ENCODE measurements at places on chromosomes 2 and 18.

DNA sequence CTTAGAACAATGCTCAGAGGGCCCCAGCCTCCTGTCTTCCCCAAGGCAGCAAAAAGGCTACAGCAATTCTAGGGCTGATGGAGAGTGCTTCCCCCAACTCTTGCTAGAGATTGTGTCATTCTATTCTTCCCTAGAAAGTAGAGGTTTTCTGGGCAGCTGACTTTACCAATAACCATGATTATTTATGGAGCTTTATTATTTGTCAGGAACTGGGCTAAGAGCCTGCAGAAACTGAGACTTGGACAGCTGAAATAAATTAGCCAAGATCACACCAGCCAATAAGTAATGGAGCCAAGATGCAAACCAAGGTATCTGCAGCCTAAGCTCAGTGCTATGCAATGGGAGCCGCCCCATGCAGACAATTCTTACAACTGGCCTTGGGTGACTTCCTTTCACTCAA, 84.8 kb downstream of the CCBE1 start:
- DNase-seq = peak; percentile 85

- DNase-seq = no peak
Observed at GRCh38 chr2:234289834-234290590, 206.9 kb downstream of the ARL4C start.

DNA sequence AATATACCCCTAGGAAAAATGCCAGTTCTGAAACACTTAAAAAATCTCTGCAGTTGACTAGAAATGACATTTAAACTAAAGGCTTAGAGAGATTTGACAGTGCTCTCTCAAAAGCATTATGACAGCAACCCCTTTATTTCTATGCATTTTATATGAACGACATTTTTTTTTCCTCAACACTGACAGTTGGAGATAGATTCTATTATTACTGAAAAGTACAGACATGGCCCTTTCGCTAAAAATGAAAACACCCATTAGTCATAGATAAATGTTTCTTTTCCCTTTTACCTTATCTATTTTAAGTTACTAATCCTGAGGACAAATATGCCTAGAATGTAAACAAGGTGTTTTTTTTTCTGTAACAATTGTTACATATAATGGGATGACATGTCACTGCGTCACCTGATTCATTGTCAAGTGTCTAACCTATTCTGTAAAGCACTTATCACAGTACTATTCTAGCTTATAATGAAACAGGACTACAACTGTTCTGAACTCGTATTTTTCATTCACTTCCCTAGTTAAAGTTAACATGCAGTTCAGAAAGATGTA, 1169.6 kb upstream of the CRIM1 start:
- DNase-seq = no peak

DNA sequence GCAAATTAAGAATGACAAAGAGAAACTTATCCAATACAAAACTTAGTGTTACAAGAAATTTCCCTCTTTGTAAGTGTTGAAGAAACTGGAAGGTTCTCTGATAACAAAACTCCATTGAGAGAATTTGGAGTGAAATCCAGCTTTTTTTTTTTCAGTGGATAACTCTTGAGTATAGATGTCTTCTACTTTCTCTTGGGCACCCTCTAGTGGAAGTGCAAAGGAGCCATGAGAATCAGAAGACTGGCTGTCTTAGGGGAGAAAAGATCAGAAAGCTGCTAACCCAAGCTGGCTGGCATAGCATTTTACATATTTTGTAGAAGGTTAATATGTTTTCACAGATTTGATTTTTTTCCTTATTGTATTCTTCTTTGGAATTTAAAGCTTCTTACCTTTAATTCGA, 138.8 kb upstream of the SATB2 start:
- DNase-seq = no peak

- peak; percentile 80 for DNase-seq
Observed at GRCh38 chr2:164479460-164479859, 141.8 kb downstream of the GRB14 start.

GRCh38 chr2:41933046-41933420, 114.8 kb upstream of the PKDCC start:
- DNase-seq = peak; percentile 52

DNA sequence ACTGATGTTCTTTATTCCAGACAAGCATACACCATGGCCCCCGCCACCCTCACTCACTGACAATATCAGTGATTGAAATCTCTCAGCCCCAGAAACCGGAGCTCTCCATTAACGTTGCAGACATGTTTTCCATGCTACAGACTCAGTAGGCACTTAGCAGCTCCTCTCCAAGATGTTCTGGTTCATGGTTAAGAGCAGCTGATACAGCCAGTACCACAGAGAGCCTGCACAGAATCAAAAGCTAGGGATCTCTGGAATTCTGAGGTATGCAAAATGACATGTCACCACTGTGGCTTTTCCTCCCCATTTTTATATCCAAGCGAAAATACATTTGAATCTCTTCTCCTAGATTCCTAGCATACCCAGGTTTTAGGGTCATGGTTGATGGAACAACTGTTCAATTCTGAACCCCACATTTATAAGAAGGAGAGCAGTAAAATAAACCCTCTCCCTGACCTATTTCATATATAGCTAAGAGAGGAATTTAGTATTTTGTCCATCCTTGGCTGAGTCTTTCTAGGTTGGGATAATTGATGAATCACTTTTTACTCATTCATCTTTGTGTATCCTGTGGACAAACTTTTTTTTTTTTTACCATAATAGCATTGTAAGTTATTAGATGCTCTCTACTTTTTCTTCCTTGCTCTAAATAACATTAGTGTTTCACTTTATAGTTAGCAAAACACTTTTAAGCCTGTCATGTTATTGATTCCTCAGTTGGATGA, 488.4 kb upstream of the PIK3C3 start:
- DNase-seq = no peak

GRCh38 chr2:134189009-134189720, 64.7 kb upstream of the MGAT5 start:
- no peak for DNase-seq

- no peak for DNase-seq
Observed at GRCh38 chr2:53701221-53701620, 66.4 kb upstream of the CHAC2 start.

GRCh38 chr2:12718015-12718671, 1.4 kb downstream of the TRIB2 start:
- peak; percentile 83 for DNase-seq

DNA sequence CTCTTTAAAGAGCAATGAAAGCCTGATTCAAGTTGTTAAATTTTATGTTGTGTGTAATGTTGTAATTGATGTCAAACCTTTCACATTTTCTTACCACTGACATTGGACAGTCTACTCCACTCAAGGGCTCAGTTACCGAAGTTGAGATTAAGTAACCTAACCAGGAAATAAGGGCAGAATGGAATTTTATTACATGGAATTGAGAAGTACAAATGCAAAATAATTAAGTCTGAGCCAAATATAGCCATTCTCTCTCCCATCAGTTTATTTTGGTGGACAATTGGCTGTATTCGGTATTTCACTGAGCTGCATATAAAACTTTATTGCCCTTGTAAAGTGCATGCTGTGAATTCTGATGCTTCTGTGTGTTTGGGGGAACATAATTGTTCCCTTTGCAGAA, 231.5 kb downstream of the TTC32 start:
- DNase-seq = no peak

- DNase-seq = no peak
Observed at GRCh38 chr18:67363694-67364093, 152.8 kb downstream of the DSEL start.

- DNase-seq = no peak
Observed at GRCh38 chr2:138034536-138034935, 70.3 kb downstream of the HNMT start.

GRCh38 chr2:227545990-227546389, 52.7 kb upstream of the SCYGR2 start:
- no peak for DNase-seq

- no peak for DNase-seq
Observed at GRCh38 chr2:185050804-185051203, 452.5 kb downstream of the ZNF804A start.

- no peak for DNase-seq
Observed at GRCh38 chr18:79504034-79504433, 108.3 kb downstream of the NFATC1 start.

GRCh38 chr2:240449764-240450531, 14.5 kb downstream of the GPC1 start:
- peak; percentile 70 for DNase-seq

- no peak for DNase-seq
Observed at GRCh38 chr2:127535918-127536317, 435 bp downstream of the MYO7B start.

- peak; percentile 85 for DNase-seq
Observed at GRCh38 chr2:95007822-95008221, 17.7 kb upstream of the MAL start.

DNA sequence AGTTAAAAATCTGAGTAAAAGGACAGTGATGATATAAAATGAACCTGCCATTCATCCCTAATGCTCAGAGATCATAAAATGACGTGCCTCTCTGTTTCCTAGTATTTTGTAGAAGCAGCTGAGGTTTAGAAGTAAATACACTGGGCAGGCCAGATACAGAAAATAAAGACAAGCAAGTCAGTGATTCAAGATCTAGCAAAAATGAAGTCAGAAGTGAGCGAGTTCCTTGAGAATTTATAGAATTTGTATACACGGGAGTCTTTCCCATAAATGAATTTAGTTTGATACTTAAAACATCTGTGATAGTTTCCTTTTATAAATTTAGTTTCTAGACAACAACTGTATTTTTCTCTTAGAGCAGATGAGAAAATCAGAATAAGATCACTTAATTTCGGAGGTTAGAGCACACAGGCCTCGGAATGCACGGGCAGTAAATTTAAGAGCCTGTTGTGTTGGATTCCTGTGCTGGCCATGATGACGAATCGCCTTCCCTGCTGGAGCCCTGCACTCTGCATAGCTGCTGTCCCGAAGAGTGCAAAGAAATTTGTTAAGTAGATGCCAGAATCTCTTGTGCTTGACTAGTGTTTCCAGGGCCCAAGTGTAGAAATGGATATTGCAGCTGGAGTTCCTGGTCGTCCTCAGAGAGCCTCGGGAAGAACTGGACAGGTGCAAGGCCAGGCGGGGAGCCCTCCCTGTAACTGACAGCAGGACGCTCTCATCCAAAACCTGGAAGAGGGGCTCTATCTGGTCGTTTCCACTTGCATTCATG, 83.7 kb upstream of the RBM44 start:
- DNase-seq = peak; percentile 59

- DNase-seq = no peak
Observed at GRCh38 chr2:217988840-217989204, 14.0 kb downstream of the TNS1 start.

- peak; percentile 59 for DNase-seq
Observed at GRCh38 chr2:136305517-136306192, 187.7 kb upstream of the CXCR4 start.

DNA sequence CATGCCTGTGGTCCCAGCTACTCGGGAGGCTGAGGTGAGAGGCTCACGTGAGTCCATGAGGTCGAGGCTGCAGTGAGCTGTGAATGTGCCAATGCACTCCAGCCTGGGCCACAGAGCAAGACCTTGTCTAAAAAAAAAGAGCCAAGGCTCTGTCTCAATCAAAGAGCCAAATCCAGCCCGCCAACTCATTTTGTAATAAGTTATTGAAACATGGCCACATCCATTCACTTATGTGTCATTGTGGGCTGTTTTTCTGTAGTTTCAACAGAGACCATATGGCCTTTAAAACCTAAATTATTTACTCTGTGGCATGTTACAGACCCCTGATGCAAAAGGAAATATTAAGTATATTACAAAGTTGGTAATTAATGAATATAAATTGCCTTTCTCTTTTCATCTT, 60.8 kb downstream of the GPR39 start:
- DNase-seq = no peak

GRCh38 chr2:207357216-207357615, 172.5 kb upstream of the CREB1 start:
- DNase-seq = no peak

DNA sequence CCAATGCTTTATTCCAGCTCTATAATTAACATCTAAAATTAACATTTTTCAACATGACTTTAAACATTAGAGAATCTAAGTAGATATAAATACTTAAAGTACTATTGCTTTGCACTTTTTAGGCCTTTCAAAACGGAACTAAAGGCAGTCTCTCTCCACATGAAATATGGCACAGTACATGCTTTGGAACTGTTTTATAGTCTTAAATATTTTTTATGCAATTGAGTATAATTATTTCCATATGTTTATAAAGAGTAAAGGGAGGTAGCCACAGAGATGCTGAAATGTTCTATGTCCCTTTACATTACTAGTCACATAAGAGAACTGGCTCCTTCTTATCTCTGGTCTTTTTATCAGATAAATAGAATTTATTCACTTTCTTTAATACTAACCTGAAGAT, 674.0 kb downstream of the PLCL1 start:
- no peak for DNase-seq

- no peak for DNase-seq
Observed at GRCh38 chr2:192203876-192204275, 9.1 kb upstream of the TMEFF2 start.

DNA sequence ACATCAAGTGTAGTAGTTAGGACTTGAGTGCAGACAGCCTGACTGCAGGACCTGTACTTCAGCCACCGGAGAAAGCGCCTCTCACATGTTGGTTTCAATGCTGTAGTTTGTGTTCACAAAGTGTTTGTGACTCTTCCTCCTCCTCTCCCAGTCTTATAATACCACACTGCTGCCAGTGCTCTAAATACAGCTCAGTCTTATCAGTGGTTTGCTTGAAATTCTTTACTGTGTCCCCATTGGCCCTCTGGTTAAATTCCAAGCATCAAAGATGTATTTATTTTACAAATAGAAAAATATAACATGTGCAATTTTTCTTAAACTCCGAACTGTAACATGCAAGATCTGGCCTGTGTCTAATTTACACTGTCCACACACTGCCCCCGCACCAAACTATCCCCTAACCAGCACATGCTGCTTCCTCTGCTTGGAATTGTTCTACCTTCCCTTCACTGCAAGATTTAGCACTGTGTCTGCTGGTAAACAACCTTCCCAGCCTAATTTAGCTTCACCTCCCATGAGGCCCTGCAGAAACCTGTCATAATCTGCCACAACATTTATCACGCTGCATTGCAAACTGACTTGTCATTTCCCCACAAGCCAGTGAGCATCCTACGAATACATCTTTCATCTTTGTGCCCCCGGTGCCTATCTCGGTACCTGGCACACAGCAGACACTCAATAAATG, 77.1 kb downstream of the SUMO1 start:
- peak; percentile 56 for DNase-seq

DNA sequence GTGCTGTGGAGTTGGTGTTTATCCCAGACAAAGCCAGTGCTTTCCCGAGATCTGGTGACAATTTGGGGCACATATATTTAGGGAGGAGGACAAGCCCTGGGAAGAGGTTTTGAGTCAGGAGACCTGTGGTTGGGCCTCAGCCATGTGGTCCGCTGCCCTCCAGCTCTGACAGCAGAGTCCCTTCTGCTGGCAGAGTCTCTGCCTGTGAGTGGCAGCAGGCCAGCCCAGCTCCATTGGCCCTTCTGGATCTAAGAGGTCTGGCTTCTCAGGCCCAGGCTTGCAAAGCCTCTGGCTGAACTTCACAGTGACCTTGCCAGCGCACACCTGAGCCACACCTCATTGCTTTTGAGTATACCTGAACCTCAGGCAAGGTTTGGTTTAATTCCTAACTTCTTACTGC, 115.3 kb downstream of the BCL2L11 start:
- DNase-seq = no peak

DNA sequence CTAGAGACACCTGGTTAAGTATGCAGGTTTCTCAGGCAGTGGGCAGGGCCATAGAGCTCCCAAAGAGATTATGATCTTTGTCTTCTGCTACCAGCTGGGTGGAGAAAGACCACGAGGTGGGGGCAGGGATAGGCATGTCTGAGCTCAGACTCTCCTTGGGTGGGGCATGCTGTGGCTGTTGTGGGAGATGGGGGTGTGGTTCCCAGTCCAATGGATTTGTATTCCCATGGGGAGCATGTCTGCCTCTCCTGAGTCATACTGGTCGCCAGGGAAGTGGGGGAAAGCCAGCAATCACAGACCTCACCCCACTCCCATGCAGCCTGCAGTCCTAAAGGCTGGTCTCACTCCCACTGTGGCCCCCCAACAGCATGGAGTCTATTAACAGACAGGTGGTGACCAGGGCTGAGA, 31.4 kb upstream of the RHOB start:
- DNase-seq = no peak

Measured in eye (tissue), 1 donor.